ENCODE measurements at places on chromosomes 6 and 20.

GRCh38 chr6:121584586-121585369 is 149.3 kb downstream of the GJA1 start:
- no peak for DNase-seq

- no peak for DNase-seq
These were observed 49.5 kb downstream of the DLGAP4 start for GRCh38 chr20:36355469-36356171.

GRCh38 chr6:169839898-169840631 is 88.6 kb downstream of the ERMARD start:
- no peak for DNase-seq

- DNase-seq: no peak
These were observed 156.1 kb downstream of the DLL1 start for GRCh38 chr6:170134471-170135440.

DNA sequence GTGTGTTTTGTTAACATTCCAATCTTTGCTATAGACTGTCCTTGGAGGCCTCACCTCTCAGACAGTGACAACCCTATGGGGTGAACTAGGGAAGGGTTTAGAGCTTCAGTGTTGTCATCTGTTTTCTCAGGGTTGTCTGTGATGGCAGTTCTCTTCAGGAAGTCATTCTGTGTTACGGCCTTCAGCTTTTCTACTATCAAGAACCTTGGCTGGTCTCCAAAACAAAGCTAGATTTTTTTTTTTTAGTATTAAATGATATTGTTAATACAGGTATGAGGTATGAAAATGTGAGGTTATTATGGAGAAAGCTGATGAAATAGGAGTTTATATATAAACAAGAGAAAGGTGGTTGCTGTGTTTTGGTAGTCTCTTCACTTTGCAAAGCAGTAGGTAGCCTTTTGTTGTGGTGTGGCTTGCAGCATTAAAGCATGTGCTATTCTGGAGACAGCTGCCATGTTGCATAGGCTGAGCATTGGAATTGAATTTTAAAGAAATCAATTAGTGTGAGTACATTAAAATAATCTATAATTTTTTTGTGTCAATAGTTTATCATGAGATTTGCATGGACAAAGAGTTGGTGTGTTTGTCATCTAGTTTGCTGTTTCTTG is 162.6 kb downstream of the CARMIL1 start:
- DNase-seq: peak; percentile 48

DNA sequence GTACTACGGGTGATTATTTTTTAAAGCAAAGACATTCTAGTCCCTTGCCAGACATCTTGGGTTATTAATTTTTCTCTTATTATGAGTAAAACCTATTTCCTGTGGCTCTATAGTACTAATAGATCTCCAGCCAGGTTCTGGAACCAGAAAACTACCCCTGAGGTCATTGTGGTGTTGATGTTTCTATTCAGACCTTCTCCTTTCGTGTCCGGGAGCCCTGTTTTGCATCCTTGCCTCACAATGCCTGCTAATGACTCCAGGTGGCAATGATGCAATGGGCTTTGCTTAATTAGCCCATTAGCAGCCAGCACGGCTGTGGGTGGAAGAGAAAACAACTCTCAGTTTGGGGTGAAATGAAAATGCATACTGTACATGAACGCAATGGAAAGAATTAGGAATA is 62.9 kb upstream of the ARG1 start:
- DNase-seq: no peak

- DNase-seq: no peak
These were observed at the start of gene TMEM239 for GRCh38 chr20:2816030-2816582. Gene TMEM239 (plus strand): TSS chr20:2816364. CDS start chr20:2816555, 191 bp downstream.

- DNase-seq: no peak
These were observed 114.3 kb downstream of the GJA1 start for GRCh38 chr6:121549736-121550135.

DNA sequence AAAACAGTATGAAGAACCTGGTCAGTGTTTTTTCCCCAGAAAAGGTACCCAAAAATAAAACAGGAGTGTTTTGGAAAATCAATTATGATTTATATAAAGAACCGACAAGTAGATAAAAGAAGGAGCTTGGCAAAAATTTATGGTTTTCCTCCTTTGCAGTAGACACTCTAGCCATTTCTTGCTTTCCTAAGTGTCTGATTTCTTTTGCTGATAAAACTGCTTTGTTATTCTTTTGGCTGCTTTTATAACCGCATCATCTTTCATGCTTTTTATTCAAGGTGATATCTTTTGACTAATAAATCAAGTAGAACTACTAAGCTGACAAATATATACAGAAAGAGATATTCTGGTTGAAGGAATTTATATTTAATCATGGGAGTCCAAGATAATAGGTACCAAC is 16.6 kb downstream of the ATG5 start:
- DNase-seq: no peak

DNA sequence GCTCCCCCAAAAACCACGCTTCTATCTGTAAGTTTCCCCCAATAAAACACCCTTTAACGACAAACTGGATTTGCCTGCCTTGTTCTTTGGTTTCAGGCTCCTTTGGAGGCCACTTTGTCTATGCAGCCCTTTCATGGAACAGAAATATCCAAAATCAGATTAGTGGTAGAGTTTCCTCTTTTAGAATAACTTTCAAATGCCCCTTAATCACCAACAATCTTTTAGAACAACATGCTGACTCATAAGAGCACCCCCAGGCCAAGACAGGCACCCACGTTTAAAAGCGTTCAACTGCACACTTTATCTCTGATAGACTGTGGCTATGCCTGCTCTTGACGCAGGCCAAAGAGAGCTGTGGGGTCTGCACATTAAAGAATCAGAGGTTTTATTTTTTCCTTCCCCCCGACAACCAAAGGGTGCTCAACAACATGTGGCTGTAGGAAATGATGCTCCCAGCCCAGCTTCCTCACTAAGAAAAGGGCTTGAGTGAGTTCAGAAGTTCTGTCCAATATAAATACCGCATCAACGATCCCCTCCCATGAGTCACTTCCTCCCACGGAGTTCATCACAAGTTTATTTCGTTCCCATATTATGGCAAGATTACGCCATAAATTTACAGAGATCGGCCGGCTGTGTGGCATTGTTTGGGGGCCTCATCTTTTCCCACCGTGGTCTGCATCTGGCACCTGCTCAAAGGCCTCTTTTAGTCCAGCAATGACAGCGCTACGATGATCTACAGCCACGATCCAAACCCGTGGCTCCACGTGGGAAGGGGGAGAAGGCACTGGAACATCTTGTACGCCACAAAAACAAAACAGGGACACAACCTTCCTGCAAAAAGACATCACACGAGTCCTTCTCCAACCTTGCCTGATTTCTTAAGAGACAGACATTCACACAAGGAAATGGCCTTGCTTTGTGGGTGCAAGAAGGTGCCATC is 88.8 kb upstream of the NFATC2 start:
- no peak for DNase-seq

GRCh38 chr20:58790454-58790853 is 60.2 kb downstream of the GNAS-AS1 start:
- no peak for DNase-seq

DNA sequence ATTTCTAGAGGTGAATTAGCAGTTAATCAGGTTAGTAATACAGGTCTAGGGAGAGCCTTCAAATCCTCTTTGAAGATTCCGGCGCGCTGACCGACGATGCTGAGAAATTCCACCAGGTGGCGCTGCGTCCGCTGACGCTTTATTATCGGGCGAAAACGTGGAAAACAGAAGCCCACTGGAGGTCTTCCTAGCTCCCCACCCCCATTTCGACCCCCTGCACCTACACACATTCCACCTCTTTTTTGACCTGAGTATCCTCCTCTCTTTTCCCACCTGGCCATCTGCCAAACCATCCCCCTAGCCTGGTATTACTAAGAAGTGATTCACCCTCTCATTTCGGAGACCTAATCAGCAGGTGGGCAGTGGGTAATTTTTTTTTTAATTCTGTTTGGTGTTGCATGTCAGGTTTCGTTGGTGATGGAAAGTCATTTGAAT is 65.4 kb upstream of the RIN2 start:
- peak; percentile 30 for DNase-seq

- no peak for DNase-seq
These were observed 2.9 kb downstream of the DDX39B start for GRCh38 chr6:31538805-31539400.

DNA sequence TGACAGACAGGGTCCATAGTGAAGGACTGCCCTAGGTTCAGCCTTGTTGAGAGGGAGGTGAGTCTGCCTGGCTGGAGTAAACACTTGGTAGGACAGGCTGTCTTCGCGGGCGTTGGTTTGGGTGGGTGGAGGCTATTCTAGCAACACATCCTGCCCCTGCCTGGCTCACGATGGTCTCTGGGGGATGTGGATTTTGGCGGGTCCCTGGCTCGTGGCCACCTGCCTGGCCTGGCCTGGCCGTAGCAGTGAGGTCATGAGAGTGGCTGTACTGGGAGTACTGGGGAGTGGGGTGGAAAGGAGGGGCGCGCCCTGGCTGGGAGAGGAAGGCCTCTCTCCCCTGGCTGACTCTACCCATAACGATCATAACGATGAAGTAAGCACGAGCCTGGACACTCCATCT is 30.2 kb upstream of the MRPS18A start:
- DNase-seq: no peak

DNA sequence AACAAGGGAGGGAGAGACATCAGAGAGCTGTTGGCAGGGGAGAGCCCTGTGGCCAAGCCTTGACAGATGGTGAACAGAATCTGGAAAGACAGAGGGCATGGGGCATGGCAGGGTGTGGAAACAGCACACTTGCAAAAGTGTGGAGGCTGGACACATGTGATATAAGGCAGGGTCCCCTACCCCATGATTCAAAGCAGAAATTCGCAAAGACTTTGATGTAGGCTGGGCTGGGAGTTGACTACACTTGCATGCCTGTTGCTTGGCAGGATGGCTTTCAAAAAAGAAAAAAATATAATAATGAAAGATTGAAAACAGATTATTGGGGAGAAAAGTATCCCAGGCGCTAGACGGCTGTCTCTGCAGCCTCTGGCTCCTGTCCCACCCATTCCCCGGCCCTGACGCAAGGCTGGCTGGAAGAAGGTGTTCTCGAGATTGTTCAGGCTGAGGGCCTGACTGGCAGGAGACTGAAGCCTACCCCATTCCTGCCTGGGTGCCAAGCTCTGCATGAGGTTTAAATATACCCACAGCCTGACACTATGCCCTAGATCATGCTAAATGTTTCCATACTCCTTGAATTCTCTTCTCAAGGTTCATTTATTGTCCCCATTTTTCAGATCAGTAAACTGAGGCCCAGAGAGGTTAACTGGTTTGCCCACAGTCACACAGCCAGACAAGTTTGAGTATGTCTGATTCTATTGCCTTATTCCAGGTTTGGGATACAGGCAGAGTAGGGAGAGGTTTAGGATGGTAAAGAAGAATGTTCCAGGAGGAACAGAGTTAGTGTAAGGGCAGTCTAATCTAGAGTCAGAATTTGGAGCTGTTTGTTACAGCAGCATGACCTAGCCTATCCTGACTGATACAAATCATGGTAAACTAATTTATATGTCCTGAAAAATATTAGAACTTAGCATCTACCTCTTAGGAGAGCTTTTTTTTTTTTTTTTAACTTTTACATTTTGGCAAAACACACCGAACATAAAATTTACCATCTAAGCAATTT is 23.4 kb upstream of the CCN5 start:
- DNase-seq: no peak

- DNase-seq: no peak
These were observed 79.0 kb upstream of the EEF1E1 start for GRCh38 chr6:8181160-8181881.

GRCh38 chr6:151478670-151479069 is 15.1 kb upstream of the CCDC170 start:
- no peak for DNase-seq

- no peak for DNase-seq
These were observed 77.6 kb upstream of the RGS17 start for GRCh38 chr6:153208706-153209105.

- DNase-seq: no peak
These were observed 81.2 kb downstream of the PLCB1 start for GRCh38 chr20:8213270-8213669.

- DNase-seq: no peak
These were observed 20.6 kb downstream of the CDC5L start for GRCh38 chr6:44407951-44408670.

DNA sequence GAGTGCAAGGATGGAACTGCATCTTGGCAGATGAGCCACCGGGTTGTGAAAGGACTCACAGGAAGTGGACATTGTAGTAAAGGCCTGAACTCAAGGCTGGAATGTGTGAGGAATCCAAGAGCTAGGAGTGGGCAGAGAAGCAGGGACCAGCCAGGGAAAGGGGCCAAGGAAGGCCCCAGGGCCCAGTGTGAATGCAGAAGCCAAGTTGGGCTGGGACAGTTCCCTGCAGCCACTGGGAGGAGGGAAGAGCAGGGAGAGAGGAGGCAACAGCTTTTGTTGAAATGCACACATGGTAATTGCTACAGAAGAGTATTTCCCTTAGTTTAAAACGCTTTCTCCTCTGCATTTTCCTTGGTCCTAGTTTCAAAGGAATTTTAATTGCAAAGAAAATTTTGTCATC is 34.6 kb downstream of the CDH22 start:
- DNase-seq: no peak

DNA sequence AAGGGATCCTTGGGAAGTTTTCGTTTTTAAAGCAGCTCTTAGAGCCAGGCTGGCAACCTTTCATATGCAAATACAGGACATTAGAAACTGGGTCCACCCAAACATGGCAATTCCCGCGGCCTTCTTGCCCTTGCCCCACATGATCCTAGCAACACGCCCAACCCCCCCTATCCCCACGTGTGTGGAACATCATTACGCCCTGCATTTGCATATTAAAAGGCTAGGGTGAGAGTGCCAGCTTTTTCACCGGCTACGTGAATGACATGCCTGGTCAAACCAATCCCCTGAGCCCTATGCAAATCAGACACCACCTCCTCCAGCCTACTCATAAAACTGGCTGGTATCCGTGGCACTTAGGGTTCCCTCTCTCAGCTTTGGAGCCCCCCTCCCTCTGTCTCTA is 88.1 kb downstream of the TNFRSF21 start:
- DNase-seq: no peak

DNA sequence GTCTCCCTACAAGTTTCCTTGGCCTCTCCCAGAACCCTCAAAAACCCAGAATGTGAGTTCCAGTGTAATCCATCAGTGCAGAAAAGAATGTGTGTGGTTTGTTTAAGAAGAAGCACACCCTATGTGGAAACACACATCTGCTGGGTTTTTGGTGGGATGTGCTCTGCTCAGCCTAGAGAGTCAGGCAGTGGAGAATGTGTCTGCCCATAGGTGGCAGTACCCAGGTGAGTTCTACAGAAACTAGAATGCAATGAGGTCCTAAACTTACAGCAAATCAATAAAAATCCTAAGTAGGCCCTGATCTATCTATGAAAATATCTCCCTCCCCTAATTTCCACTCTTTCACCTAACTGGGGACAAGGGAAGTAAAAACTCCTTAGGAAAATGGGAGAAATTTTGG is 437.3 kb downstream of the DHX35 start:
- no peak for DNase-seq
